ENCODE measurements at places on chromosomes 3 and 15.

DNA sequence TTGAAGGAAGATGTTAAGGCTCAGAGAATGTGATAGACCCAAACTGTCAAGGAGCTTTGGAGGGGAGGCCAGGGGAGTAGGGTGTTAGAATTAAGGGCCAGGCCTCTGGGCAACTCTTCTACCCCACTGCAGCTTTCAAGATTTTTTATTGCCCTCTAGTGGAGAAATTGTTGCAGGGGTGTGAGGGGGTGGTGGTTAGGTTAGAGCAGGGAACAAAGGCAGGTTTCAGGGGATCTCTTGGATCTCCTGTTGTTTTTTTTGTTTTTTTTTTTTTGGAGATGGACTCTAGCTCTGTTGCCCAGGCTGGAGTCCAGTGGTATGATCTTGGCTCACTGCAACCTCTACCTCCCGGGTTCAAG, 1.4 kb upstream of the SEC13 start:
- peak; percentile 32 for DNase-seq

DNA sequence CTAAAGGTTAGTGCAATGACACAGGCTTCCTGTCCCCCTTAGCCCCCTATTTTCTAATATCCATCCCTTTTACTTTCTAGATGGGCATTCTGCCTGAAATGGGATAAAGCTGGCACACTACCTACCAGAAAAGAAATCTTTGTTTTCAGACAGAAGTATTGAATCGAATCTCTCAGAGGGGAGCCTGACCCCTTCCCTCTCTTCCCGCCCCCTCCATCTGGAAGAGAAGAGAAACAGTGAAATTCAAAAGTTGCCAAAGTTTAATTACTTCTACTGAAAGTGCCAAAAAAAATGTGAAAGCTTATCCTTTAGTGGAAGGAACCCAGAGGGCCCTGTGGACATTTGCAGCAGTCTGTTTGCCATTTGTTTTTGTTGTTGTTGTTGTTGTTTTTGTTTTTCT, 523.8 kb downstream of the AGBL1 start:
- DNase-seq, result no peak

- DNase-seq, result no peak
These were observed 188.2 kb downstream of the ITPR1 start for GRCh38 chr3:4681301-4681700.

DNA sequence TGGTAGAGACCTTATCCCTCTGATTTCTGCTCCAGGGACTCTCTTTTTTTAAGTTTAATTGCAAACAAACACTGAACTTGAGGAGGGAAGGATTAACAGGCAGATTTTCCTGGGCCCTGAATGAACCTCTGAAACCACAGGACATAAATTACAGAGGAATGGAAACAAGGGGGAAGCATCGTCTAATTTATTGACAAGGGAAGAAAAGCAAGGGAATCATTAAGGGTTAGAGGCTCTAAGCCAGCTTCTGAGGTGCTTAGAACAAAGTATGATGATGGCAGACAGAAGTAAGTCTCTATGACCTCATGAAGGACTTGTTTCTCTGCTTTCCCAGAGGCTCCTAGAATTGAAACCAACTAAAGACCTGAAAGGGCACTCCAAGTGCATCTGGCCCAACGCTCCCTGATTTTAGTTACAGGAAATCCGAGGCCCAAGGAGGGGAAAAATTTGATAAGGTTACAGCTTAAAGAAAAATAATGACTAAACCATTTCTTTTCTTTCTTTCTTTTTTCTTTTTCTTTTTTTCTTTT, 244.7 kb upstream of the NR2E3 start:
- DNase-seq, result no peak

DNA sequence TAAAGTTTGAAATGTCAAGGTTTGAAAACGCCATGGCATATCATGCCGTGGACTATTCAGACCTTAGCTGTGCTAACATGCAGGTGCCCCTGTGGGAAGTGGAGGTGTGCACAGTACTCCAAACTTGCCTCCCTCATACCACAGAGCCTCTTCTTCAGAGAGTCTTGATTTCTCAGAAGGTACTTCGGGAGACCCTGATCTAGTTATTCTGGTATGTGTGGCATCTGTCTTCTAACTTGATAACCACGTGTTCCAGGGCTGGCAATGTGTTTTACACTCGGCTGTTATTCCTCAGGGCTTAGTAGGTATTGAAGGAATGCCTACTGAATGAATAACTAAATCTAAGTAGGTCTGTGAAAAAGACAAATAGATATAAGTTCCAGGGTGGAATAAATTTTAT, 309.9 kb downstream of the CLSTN2 start:
- no peak for DNase-seq

GRCh38 chr3:141942006-141942405, 65.6 kb downstream of the ATP1B3 start:
- no peak for DNase-seq

Measured in CD4-positive, CD25-positive, alpha-beta regulatory T cell (primary cell).